ENCODE measurements at places on chromosomes 16 and 17.

DNA sequence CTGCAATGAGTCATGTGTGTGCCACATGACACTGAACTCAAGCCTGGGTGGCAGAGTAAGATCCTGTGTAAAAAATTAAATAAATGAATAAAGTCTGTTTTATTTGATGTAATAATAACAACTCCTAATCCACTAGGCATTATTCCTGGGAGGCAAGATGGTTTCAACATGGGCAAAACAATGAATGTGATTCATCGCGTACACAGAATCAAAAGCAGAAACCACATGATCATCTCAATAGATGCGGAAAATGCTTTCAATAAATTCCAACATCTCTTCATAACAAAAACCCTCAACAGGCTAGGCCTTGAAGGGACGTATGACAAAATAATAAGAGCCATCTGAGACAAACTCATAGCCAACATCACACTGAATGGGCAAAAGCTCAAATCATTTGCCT is 195.4 kb downstream of the CDH11 start:
- DNase-seq: no peak

- no peak for DNase-seq
These were observed 61.7 kb downstream of the MYH13 start for GRCh38 chr17:10311131-10311530.

DNA sequence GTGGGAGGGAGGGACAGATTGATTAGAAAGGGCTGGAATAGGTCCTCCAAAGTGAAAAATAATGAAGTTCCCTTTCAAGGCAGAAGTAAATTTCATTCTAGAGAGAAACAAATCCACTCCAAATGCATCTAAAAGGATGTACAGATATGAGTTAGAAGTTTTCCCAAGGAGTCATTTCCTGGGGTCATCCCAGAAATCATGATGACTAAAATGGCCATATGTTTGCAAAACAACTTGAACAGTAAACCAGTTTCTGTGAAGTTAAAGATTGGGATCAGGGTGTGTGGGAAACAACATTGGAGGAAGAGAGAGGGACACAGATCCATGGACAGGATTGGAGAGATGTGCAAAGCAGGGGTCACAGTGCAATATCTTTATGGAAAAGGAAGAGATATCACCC is 32.5 kb upstream of the ARHGAP44 start:
- DNase-seq: no peak

GRCh38 chr17:63406689-63407330 is 39.3 kb downstream of the CYB561 start:
- DNase-seq: peak; percentile 87

DNA sequence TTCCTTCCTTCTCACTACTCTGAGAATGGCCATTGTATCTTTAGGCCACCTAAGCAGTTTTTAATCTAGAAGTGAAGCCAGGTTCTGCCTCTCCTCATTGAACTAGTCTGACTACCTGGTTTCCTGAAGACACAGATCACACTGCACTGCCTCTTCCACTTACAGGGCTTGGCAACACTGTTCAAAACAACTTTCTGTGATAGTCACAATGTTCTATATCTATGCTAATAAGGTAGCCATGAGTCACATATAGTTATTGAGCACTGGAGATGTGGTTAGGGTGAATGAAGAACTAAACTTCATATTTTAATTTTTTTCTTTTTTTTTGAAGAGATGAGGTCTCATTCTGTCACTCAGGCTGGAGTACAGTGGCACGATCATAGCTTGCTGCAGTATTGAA is 26.9 kb downstream of the RND2 start:
- no peak for DNase-seq

GRCh38 chr16:28820016-28820415 is 2.8 kb upstream of the ATXN2L start:
- DNase-seq: peak; percentile 27

DNA sequence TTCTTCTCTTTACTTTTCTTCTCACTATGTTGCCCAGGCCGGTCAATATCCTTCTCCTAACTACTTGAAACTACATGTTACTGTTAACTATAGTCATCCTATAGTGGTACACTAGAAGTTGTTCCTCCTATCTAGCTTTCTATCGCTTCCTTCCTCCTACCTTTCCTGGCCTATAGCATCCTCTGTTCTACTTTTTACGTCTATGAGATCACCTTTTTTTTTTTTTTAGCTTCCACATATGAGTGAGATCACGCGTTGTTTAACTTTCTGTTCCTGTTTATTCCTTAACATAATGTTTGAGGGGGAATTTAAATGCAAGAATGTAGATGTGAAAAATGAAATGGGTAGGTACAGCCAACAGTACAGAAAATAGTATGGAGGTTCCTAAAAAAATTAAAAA is 30.5 kb upstream of the YPEL2 start:
- peak; percentile 49 for DNase-seq

DNA sequence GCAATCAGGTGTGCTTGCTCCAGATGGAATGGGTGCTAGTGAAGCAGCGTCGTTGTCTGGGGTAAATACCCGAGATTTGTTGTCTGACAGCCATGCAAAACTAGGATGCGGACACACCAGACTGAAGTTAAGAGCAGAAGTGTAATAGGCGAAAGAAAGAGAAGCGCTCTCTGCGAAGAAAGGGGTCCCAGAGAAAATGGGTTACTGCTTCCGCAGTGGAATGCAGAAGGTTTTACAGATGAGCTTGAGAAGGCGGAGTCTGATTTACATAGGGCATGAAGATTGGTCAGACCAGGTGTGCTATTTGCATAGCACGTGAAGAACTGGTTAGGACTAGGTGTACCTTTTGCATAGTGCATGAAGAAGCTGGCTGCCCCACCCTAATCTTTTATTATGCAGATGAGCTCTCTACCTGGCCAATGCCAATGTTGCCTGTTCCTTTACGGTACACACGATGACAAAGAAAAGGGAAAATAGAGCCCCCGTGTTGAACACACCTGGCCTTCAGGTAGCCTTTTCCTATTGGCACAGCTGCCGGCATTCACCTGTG is 32.0 kb upstream of the SNN start:
- no peak for DNase-seq

GRCh38 chr16:27224271-27224737 is 21.0 kb downstream of the KDM8 start:
- no peak for DNase-seq

- no peak for DNase-seq
These were observed 9.0 kb downstream of the CRK start for GRCh38 chr17:1447052-1447451.

DNA sequence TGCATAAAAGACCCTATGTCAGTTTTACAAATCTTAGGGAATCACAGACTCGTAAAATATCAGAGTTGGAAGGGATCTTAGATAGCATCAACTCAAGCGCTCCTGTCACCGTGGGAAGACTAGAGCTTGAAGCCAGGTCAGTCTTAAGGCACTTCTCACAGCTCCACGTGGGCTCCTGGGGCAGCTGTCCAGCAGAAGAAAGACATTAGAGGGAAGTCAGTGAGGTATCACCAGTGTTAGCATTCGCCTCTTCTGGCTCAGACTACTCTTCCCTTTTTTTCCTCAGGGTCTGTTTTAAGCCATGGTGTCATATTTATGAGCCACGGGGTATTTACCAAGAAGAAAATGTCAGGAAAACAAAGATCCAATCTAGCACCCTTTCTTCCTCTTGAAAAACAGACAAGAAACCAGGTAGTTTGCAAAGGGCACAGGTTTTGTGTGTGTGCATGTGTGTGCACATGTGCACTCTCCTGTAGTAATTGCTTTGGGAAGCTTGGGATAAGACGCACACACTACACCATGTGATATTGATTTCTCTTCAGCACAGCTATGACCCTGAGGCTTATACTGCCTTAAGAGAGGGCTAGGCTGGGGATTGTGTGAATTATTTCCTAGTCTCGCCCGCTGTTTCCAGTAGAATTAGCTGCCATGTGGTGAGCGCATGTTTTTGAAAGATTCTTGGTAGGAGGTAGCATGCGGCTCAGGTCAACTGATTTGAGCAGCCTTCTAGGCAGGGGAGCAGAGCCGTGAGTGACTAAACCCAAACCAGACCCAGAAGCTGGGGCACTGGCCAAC is 61.0 kb upstream of the ELAC2 start:
- no peak for DNase-seq

DNA sequence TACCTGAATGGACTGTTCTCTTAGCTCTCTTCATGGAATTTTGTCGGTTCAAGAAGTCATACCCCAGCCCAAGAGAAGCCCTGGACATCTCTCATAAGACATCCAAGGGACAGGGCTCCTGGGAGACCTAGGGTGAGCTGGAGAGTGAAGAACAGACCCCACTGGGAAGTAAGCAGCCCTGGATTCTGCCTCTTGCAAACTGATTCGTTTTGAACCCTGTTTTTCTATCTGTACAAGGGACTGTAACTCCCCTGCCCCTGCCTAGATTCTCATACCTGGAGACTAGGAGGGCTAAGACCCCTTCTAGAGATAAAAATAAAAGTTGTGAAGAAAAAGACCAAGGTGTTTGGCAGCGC is 449 bp downstream of the CCL3L1 start:
- DNase-seq: no peak

- DNase-seq: peak; percentile 81
These were observed 5.5 kb upstream of the MXRA7 start for GRCh38 chr17:76716146-76716838.

DNA sequence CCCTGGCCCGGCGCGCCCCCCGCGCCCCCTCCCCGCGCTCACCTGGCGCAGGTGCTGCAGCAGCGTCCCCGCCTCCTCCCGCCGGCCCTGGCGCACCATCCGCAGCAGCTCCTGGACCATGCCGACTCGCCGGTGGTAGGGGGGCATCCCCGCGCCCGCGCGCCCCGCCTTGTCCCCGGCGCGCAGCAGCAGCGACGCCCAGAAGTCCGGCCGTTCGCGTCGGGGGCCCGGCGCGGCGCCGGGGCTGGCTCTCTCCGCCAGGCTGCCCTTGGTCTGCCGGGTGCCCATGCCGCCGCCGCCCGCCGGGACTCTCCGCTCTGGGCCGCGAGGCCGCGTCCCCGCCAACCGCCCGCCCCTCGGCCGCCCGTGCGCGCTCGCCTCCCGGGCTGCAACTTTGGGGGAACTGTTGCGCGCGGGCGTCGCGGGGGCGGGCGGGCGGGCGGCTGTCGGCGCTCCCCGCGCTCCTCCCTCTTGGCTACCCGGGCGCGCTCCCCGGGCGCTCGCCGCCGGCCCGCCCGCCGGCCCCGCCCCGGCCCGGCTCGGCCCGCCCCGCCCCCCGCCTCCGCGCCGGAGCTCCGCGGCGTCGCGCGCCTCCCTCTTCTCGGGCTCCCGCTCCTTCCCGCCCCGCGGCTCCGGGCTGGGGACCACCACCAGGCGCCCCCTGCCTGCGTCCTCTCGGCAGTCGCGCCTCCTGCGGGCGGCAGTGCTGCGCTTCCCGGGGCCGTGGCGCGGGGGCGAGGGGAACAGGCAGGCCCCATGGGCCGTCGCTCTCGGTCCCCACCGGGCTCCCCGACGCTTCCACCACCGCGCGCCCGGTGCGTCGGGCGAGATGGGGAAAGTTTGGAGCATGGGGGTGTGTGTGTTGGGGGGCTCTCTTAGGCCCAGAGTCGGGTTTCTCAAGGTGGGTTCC is at the start of gene LRRC75A:
Gene LRRC75A, minus strand, starts transcription at position 491 of the 910 bp plus-strand sequence. Its CDS starts 203 bp downstream, at position 288.
- DNase-seq: peak; percentile 51

DNA sequence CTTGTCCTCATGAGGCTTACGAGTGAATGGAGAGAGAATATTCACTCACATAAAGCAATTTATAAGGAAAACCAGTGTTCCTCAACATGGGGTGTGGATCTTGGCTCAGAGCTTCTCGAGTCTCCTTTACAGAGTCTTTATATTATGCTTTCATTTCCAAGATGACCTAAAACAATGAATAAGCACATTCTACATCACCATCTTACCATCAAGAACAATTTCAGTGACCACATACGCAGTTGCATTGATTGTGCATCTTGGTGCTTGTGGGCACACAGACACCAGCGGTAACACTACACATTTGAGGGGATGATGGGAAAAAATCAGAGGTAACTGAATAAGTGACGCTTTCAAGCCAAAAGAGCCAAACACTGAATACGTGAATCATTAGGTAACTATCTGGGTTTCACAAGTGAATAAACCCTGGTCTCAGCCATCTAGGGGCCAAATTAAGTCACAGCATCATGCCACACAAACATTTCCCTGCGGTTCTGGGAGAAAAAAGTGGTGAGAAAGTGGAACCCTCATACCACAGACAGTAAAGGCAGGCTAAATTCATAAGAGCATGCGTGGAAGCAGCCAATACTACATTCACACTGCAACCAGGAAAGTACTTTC is 9.4 kb downstream of the CWC25 start:
- no peak for DNase-seq
